ENCODE measurements at places on chromosomes 5 and 9.
A peak's percentile ranks its signal among the peaks of the same experiment; 100 is the strongest.

- peak; percentile 52 for DNase-seq
Observed at GRCh38 chr9:124267271-124267807, 9.6 kb downstream of the NEK6 start.

GRCh38 chr9:33210006-33210715 is 29.8 kb upstream of the SPINK4 start:
- DNase-seq: no peak

DNA sequence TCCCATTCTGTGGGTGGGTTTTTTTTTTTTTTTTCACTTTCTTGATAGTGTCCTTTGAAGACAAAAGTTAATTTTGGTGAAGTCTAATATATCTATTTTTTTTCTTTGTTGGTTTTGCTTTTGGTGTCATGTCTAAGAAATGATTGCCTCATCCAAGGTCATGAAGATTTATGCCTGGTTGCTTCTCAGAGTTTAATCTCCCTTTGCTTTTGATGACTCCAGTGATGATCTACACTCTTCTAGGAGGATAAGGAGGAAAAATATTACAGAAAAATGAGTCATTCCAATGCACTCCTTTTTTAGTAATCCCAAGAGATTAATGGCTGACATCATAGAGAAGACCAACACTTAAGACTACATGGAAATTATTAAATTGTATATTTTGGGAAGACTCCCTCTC is 79.7 kb upstream of the ICE1 start:
- no peak for DNase-seq

DNA sequence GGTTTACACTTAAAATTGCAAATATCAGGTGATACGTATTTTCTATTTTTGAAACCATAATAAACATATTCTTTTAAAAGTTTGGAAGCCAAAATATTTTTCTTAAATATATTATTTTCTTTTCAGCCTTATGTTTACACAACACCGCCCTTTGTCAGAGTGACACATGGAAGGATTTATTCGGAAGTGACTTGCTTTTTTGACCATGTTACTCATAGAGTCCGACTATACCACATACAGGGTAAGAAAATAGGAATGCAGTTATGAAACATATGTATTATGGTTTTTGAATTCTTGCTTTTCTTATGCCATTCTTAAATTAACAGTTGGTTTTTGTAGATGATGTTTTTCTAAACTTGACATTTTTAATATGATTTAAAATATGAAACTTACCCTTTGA is 133.9 kb downstream of the MAN2A1 start:
- DNase-seq: no peak

GRCh38 chr9:127796225-127796813 is 6.4 kb upstream of the FPGS start:
- DNase-seq: no peak

GRCh38 chr5:127011961-127012644 is 18.3 kb downstream of the MARCHF3 start:
- DNase-seq: no peak

- DNase-seq: no peak
Observed at GRCh38 chr5:96870094-96871026, 5.9 kb upstream of the ERAP2 start.

- DNase-seq: no peak
Observed at GRCh38 chr5:141632650-141633049, 4.0 kb downstream of the HDAC3 start.
